Inflammatory macrophage treated with lipopolysaccharide for 4 hours (primary cell): ENCODE measurements at places on chromosomes 2 and 18.

GRCh38 chr2:200698217-200698616 lies 112.4 kb downstream of the AOX1 start:
- no peak for DNase-seq

GRCh38 chr2:6309415-6310255 lies 556.1 kb downstream of the CMPK2 start:
- no peak for DNase-seq

GRCh38 chr2:239055756-239056493 lies 208.0 kb downstream of the TWIST2 start:
- DNase-seq, result no peak

GRCh38 chr2:145728511-145728910 lies 1208.6 kb upstream of the ZEB2 start:
- no peak for DNase-seq

- no peak for DNase-seq
These were observed 107.0 kb downstream of the GALNT14 start for GRCh38 chr2:31031132-31031706.

- DNase-seq, result no peak
These were observed 284.5 kb downstream of the SS18 start for GRCh38 chr18:25805939-25806338.

- DNase-seq, result no peak
These were observed 59.4 kb downstream of the STK39 start for GRCh38 chr2:168188002-168188401.

GRCh38 chr2:135931776-135932443 lies 53.5 kb downstream of the DARS1 start:
- DNase-seq, result peak; percentile 81

DNA sequence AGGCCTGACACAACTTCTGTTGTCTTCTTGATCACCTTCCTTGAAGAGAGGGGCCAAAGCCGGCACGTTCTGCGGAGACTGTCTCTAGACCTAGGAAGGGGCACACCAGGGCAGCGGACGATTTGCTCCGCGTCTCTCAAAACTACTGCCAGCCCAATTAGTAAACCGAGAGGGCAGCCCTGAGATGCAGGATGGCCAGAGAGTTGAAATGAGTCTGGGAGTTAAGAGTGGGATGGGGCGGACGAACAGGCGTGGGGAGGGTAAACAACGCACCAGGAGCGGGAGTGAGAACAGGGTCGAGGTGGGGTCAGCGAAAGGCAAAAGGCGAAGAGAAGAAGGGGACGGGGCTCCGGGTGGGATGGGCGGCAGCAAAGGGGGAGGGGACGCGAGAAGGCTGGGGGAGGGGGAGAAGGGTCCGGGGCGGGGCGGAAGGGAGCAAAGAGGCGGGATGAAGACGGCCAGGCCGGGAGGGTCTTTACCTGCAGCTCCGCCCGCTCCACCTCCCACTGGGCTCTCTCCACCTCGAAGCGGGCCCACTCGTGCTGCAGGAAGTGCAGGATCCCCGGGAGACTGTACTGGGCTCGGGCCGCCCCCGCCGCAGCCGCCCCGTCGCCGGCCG lies 476 bp downstream of the STRN start:
- peak; percentile 17 for DNase-seq
